Endothelial cell (in vitro differentiated cells): ENCODE measurements at places on chromosomes 3 and 15.
A peak's percentile ranks its signal among the peaks of the same experiment; 100 is the strongest.

DNA sequence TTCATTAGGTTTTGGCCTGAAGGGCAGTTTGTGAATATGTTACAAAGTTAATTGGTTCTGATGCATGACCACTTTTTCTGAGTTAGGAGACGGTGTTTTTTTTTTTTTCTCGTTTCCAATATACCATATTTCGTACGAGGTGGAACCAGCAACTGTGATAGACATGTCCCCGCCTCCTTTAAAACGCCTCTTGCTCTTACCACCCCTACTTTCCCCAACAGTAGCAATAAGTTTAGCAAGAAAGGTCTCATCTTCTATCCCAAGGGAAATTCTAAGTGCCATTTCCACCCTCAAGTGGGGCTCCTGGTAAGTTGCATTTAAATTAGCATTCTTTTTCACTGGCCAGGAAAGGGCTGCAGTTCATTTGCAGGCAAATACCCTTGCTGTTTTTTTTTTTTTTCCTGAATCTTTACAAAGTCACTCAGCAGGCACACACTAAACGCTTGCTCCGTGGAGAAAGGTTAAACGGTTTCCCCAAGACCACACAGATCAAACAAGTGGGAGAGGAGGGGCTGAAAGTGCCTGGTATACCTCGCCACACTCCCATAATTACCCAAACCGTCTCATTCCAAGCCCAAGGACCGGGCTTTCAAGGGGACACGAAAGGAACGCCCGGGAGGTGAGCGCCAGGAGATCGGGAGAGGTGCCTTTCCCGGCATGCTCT lies 39.5 kb upstream of the MGA start:
- no peaks in the 10 kb centered on the region for H3K36me3 ChIP-seq
- H3K27me3 ChIP-seq, result peaks cover 7% of the 10 kb centered on the region
- peaks cover 3% of the 10 kb centered on the region for H3K4me1 ChIP-seq
- DNase-seq, result no peak

GRCh38 chr3:112555535-112556170 lies 6.1 kb downstream of the ATG3 start:
- H3K36me3 ChIP-seq, result peaks cover 15% of the 10 kb centered on the region
- peaks cover 2% of the 10 kb centered on the region for H3K27me3 ChIP-seq
- DNase-seq, result no peak
- H3K27ac ChIP-seq, result no peak overlapping the region
- peak overlapping the region; percentile 27 for H3K4me3 ChIP-seq

DNA sequence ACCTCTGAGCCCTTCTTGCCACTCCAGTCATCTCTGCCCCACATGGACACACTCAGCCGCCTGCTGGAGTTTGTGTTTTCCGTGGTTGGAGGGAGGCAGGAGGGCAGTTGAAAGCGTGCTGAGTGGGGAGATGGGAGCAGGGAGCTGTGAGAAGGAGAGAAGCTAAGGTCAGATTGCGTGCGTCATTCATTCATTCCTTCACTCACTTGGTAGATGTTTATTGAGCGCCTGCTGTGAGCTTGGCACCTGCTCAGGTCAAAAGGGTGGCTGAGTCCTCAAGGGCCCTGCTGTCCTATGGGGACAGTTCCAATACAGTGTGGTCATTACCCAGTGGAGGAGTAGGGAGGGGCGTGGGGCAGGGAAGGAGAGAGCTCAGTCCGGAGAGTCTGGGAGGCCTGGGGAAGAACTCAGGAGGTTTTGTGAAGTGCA lies 23.5 kb downstream of the LIMD1 start:
- H3K27me3 ChIP-seq, result peaks cover 4% of the 10 kb centered on the region
- H3K36me3 ChIP-seq, result peaks cover 27% of the 10 kb centered on the region
- no peak for DNase-seq

DNA sequence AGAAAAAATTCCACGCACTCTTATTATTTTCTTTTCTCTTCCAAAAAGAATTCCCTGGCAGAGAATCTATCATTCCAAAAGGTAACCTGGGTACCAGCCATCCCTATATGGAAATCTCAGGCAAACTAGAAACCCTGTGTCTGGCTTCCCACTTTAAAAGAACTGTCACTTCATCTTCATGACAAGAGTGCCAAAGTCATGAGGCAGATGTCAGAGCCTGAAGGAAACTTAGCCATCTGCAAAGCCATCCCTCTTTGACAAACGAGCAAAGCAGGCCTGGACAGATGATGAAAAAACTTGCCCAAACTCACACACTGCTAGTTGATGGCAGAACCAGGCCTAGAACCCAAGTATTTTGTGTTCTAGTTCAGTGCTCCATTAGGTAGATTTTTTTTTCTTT lies 15.9 kb downstream of the SSR3 start:
- no peaks in the 10 kb centered on the region for H3K27me3 ChIP-seq
- H3K36me3 ChIP-seq, result no peaks in the 10 kb centered on the region
- no peak overlapping the region for H3K27ac ChIP-seq
- DNase-seq, result no peak
- peaks cover 3% of the 10 kb centered on the region for H3K4me1 ChIP-seq

GRCh38 chr15:78538358-78538757 lies 1.9 kb upstream of the PSMA4 start:
- H3K4me1 ChIP-seq, result peaks cover 15% of the 10 kb centered on the region
- no peaks in the 10 kb centered on the region for H3K27me3 ChIP-seq
- H3K27ac ChIP-seq, result no peak overlapping the region

- DNase-seq, result peak; percentile 9
- H3K27me3 ChIP-seq, result peaks cover 11% of the 10 kb centered on the region
- peaks cover 23% of the 10 kb centered on the region for H3K36me3 ChIP-seq
Observed at GRCh38 chr3:9649791-9650521, 651 bp downstream of the MTMR14 start.
